ENCODE measurements at places on chromosomes 7 and 10. TPM values are rescaled to one million over a fixed set of nuclear protein-coding genes. Genes with fewer than 3 reads are reported as not detected.

GRCh38 chr7:41027428-41028115 is 675.3 kb downstream of the INHBA start:
- no peaks in the 10 kb centered on the region for H3K4me1 ChIP-seq
- H3K36me3 ChIP-seq = no peaks in the 10 kb centered on the region
- H3K4me3 ChIP-seq = no peak overlapping the region
- DNase-seq = no peak

- no peak overlapping the region for H3K4me3 ChIP-seq
- no peak for DNase-seq
- H3K4me1 ChIP-seq = no peaks in the 10 kb centered on the region
- H3K36me3 ChIP-seq = no peaks in the 10 kb centered on the region
These were observed 101.8 kb upstream of the RET start for GRCh38 chr10:42975005-42975493.

DNA sequence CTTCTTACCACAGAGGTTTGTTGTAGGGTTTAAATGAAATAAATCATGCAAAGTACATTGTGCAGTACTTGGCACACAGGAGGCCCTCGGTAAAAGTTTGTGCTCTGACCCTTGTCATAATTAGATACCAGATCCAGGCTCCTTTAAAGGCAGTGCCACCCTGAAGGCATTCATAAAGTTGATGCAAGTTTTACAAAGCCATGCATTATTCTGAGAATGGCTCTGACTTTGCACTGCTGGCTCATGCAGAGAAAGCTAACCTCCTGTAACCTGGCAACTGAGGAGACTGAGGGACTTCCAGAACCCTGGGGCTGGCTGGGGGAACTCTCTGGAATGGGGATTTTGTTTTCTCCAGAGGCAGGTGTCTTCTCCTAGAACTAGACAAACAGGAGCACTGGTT is 570.9 kb downstream of the CCSER2 start:
- no peak overlapping the region for H3K4me3 ChIP-seq
- no peak overlapping the region for H3K27ac ChIP-seq
- H3K27me3 ChIP-seq = no peaks in the 10 kb centered on the region
- H3K4me1 ChIP-seq = no peaks in the 10 kb centered on the region
- DNase-seq = no peak

- no peaks in the 10 kb centered on the region for H3K36me3 ChIP-seq
- H3K27ac ChIP-seq = no peak overlapping the region
- no peak for DNase-seq
- no peak overlapping the region for H3K4me3 ChIP-seq
- H3K27me3 ChIP-seq = peaks cover 3% of the 10 kb centered on the region
These were observed 21.3 kb upstream of the ZNF467 start for GRCh38 chr7:149794661-149795060.

ZNF727 gene
- total RNA-seq = 2.1 TPM
